ENCODE measurements at places on chromosomes 16 and 17.

DNA sequence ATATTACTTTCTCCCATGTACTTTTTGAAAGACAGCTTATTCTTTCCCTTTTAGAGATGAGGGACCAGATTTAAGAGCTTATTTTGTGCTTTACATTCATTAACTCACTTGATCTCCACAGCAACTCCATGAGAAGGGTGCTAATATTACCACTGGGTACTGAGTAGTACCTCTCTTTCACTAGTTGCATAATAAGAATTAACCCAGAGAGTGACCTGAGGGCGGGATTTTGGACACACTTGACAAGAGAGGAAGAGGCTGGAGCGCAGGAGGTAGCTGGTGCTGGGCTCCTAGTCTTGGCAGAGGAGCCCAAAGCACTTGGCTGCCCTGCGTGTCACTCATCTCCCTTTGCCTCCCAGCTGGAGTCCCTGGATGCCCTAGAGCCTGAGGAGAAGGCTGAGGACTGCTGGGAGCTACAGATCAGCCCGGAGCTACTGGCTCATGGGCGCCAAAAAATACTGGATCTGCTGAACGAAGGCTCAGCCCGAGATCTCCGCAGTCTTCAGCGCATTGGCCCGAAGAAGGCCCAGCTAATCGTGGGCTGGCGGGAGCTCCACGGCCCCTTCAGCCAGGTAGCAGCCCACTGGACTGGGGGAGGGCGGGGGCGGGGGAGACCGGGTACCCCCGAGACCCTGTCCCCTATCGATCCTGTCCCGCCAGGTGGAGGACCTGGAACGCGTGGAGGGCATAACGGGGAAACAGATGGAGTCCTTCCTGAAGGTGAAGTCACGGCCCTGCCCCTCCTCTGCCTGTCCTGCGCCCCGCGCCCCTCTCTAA lies 1.7 kb upstream of the MAZ start:
- DNase-seq, result no peak

DNA sequence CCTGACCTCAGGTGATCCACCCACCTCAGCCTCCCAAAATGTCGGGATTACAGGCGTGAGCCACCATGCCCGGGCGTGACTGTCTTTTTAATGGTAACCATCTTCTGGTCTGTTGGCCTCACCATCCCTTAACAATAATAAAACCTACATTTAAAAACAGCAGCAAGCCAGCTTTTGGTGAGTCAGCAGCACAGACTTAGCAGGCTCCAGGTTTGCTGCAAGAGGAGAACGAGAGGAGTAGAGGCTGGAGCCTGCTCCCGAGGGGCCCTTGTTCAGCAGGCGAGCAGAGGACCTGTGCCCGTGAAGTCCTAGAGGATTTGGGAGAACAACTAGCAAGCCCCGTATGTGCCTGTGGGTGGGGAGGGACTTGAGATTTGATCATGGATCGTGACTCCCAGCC lies 35.7 kb downstream of the MYH13 start:
- peak; percentile 63 for DNase-seq

GRCh38 chr17:16377941-16378341 lies 3.0 kb upstream of the UBB start:
- DNase-seq, result no peak

DNA sequence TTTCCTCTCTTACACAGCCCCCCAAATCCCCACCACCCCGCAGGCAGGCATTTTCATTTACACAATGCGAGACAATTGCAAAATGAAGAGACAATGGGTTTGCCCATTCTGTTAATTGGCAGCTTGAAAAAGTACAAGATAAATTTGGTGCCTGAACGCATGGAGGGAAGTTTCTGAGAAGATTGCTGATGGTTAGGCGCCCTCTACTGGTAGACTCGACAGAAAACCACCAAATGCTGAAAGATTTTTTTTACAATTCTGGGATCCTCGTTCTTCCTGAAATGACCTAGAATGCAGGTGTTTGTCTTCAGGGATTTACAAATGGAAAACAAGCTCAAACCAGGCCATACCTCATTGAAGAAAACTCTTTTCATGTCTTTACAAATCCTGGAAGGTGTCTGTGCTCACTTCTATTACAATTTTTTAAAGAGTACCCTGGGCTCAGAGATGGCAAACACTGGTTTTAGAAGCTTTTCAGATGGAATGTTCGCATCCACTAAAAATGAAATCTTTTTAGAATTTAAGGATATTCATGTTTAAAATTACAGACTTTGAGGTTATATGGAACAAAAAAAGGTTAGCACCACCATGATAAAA lies 338.5 kb downstream of the PMP22 start:
- peak; percentile 78 for DNase-seq

DNA sequence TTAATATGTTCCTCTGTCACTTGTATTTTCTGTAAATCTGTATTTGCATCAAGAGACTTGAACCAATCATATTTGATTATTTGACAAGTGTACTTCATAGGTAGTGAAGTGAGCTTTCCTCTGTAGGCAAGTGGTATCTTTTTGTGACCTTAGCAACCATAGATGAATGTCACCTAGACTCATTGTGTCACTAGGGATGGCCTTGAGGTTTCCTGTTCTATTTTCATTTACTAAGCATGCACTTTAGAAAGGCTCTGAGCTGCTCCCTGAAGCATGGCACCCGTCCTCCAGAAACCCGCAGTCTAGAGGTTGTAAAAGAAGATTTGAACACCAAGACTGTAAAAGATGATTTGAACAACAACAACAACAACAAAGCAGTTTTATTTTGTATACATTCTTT lies 151.7 kb downstream of the PRKCB start:
- DNase-seq, result no peak

GRCh38 chr17:20121359-20122253 lies 112.4 kb downstream of the SPECC1 start:
- peak; percentile 49 for DNase-seq

DNA sequence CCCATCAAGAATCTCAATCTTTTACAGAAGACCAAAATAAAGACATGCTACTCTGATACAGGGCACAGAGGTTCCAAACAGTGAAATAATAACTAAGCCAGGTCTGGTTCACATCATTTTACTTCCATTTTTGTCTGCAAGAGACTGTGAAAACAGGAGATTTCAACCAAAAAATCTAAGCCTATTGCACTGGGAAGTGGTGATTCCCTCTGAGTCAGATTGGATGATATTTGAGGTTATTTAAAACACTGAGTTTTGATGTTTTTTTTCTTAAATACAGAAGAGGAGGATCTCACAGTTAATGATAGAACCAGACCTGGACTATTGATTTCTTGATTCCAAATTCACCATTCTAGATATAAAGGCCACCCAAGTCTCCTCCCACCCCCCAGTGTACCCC lies 117.3 kb upstream of the FAM20A start:
- no peak for DNase-seq

GRCh38 chr17:19359856-19360255 lies 2.7 kb downstream of the B9D1 start:
- DNase-seq, result no peak

GRCh38 chr17:81814748-81815645 lies 11.0 kb downstream of the GCGR start:
- DNase-seq, result no peak

DNA sequence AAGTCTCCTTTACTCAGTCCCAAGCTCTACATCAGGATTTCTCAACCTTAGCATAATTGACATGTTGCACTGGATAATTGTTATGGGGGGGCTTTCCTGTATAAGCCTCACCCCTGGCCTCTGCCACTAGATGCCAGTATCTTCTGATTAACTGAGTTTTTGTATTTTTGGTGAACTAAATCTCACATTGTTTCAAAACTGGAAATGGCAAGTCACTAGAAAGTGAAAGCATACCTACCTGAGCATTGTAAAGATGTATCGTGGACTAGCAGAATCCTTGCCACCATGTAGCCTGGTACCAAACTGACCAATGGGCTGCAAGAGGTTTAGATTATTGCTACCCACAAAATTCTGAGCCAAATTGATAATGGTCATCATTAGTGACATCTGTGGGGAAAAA lies 15.0 kb downstream of the TOP2A start:
- no peak for DNase-seq

Measured in fibroblast of upper back skin (primary cell).